ENCODE measurements at places on chromosomes 16 and 17.

DNA sequence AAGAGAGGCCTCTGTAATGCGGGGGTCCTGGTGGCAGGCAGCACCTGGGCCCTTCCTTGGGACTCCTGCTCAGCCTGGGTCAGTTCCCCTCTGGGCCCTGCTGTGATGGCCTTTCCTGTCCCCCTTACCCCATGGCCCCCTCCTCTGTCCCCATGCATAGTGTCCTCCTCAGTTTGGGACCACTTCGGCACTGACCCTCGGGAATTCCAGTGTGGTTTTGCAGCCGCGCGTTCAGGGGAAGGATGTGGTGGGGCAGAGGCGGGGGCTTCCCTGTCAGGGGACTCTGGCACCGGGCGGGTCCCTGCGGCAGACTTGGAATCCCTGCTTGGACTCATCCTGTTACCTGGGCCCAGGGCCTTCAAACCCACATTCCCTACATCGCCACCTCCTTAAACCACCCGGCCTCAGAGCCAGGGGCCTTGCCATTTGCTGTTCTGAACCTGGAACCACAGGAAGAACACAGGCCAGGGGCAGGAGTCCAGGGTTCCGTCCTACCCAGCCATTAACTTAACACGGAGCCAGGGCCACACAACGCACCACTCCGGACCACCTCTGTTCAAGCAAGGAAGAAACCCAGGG, 31.4 kb upstream of the EIF1 start:
- DNase-seq, result no peak

DNA sequence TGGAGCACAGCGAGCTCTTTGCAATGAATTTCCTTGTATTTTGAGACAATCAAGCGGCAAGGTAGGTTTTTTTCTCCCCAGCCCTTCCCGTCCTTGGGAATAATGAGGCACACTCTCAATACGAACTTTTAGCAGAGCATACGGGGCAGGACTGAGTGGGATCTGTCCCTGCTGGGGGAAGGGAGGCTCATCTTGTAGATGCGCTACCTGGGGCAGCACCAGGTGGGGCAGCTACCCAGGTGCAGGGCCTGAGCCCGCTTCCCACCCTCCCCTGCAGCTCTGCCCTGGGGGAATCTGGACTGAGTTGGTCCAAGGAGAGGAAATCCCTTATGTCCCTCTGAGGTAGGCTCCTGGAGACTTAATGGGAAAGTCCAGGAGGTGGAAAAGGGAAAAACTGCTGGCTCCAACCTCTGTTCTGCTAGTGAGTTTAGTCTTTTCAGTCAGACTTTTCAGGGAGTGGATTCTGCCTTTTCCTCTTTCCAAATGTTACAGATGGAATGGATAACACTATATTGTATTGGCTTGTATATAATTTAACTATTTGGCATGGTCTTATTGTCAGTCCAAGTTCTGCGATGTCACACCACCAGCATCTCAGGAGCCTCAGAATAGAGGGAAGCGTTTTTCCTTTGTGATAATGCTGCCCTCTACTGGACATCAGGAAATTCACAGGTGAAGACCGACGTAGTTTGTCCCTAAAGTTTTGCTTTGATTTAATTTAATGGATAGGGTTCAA, 9.6 kb upstream of the CES1 start:
- DNase-seq, result no peak

- no peak for DNase-seq
These were observed 25.2 kb upstream of the CRISPLD2 start for GRCh38 chr16:84794626-84795025.

- DNase-seq, result no peak
These were observed 610.7 kb downstream of the KCNJ2 start for GRCh38 chr17:70780031-70780430.

GRCh38 chr16:4393240-4393600, 21.6 kb downstream of the VASN start:
- no peak for DNase-seq

DNA sequence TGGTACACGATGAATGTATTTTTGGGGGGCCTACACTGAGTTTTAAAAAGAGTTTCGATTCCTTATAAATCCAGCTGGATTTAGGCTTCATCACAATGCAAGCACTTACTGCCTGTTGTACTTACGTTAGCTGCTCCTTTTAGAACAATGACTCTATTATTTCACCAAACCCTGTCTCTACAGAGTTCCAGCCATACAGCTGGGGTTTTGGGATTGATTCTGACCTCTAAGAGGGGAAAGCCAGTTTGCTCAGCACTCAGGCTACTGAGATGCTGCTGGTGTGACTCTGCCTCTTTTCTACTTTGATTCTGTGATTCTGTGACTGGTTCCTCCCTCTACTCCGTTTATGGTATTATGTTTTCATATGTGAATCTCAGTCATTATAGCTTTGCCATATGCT, 329.7 kb downstream of the ABCC12 start:
- DNase-seq, result no peak

DNA sequence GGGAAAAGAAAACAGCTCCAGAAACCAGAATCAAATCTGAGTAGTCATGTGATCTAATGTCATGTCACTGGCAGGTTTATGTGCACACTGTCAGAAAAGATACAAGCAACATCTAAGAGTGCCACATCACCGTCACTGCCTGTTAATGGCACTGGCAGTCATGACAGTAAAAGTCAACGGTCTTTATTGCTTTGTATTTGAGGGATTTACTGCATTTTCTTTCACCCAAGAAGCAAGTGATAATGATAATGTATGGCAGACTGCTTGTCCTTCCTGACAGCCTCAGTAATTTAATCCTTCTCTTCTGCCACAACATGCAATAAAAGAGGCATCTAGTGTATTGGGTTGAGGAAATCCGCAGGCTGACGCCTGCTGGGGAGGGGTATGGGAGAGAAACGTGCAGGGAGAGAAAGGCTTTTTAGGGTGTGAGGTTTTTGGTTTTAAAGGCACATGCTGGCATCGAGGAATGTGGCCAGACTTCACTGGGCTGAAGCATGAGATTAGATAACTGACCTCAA, 92.4 kb downstream of the RPGRIP1L start:
- DNase-seq, result no peak

GRCh38 chr16:69225121-69225520, 38.2 kb downstream of the SNTB2 start:
- no peak for DNase-seq

- DNase-seq, result no peak
These were observed 3.4 kb upstream of the NAT9 start for GRCh38 chr17:74779501-74779900.

DNA sequence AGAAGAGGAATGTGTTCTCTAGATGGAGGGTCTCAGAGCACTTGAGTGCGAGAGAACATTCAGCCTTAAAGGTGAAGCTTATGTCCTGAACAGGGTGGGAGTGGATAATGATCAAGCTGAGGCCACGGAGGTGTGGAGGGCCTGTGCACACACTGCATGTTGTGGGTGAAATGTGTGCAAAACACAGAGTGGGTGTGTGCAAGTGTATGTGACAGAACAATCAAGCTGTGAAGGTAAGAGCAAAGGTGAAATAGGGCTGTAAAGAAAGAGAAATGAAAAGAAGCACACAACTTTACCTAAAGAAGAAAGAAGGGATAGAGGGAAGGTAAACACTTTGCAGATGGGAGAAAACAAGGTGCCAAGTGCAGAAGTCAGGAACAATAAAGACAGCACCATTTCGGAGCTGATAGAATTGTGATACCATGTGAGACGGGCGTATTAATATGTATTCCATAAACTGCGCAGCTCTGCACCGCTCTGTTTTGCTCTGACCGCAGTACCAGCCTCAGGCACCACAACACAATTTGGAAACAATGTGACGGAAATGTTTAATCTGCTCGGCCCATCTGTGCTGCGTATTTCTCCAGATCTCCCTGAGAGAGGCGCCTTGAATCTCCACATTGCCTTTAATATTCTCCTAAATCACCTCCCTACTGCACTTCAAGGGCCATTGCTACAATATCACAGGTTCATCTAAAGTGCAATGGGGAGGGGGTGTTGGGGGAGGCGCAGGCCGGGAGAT, 40.6 kb downstream of the SNX11 start:
- no peak for DNase-seq

GRCh38 chr17:142876-143784, 5.8 kb downstream of the SCGB1C2 start:
- DNase-seq, result no peak

- no peak for DNase-seq
These were observed 3.2 kb downstream of the NDE1 start for GRCh38 chr16:15653227-15653626.

GRCh38 chr16:87414251-87414680, 22.1 kb downstream of the MAP1LC3B start:
- DNase-seq, result no peak

DNA sequence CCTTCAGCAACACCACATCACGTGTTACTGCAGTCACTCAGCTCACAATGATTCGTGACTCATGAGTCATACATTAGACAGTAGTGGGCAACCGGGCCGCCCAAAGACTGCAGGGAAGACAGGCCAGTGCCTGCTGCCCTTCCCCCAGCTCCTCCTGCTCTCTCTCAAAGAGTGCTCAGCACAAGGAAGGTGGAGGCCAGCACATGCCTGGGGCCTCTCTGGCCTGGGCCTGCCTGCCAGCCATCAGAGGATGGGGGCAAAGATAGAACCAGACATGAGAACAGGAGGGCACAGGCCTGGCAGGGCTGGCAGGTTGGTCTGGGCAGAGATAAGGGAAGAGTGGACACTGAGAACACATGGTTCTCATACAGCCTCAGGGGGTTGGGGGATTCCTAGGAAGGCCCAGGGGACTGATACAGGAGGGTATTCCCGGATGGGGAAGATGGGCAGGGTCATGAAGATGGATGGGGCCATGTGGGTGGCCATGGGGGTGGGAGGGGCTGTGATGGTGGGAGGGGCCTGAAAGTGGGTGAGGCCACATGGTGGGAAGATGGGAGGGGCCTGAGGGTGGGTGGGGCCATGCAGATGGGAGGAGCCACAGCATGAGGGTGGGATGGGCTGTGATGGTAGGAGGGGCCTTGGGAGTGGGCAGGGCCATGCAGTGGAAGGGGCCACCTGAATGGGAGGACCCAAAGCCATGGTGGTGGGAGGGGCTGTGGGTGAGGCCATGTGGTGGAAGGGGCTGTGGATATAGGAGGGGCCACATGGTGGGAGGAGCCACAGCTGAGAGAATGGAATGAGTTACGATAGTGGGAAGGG, 29.0 kb downstream of the KATNB1 start:
- DNase-seq, result peak; percentile 18

DNA sequence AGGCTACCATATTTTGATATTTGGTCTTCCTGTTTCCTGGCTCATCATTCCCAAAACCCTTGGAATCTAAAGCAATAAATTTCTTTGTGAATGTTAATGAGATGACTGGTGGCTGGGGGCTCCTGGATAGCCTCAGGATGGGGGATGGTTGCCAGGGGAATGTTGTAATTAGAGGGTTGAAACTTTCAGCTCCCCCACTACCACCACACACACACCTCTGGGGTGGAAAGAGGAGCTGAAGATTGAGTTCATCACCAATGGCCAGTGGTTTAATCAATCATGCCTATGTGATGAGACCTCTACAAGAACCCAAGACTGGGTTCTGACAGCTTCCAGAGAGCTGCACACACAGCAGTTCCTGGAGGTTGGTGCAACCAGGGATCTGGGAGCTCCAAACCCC, 59.1 kb downstream of the HS3ST3A1 start:
- DNase-seq, result no peak

GRCh38 chr16:4140652-4141051, 24.4 kb upstream of the ADCY9 start:
- DNase-seq, result no peak

DNA sequence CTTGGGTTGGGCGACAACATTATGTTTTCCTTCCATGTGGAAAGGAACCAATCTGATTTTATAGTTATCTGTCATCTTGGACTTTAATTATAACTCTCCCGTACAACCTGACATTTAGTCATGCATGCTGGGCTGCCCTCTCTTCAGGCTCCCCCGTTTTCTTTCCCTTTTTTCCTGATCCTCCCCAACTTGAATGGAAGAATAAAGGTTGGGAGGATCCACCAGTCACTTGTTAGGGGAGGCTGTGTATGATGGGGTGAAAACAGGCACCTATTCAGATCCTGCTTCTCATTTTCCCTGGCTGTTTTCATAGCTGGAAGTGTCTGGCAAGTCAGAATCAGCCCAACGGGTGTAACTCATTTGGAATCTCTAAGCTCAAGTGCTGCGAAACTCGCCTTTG, 267.2 kb upstream of the SALL1 start:
- DNase-seq, result no peak

- DNase-seq, result peak; percentile 92
These were observed at the start of gene MAP3K3 for GRCh38 chr17:63621684-63622573. Gene MAP3K3 (plus strand): TSS chr17:63622417. CDS start chr17:63622760, 343 bp downstream.

GRCh38 chr17:33015716-33016346, 24.2 kb downstream of the SPACA3 start:
- DNase-seq, result no peak

GRCh38 chr17:32536736-32537643, 50.2 kb downstream of the CDK5R1 start:
- no peak for DNase-seq

DNA sequence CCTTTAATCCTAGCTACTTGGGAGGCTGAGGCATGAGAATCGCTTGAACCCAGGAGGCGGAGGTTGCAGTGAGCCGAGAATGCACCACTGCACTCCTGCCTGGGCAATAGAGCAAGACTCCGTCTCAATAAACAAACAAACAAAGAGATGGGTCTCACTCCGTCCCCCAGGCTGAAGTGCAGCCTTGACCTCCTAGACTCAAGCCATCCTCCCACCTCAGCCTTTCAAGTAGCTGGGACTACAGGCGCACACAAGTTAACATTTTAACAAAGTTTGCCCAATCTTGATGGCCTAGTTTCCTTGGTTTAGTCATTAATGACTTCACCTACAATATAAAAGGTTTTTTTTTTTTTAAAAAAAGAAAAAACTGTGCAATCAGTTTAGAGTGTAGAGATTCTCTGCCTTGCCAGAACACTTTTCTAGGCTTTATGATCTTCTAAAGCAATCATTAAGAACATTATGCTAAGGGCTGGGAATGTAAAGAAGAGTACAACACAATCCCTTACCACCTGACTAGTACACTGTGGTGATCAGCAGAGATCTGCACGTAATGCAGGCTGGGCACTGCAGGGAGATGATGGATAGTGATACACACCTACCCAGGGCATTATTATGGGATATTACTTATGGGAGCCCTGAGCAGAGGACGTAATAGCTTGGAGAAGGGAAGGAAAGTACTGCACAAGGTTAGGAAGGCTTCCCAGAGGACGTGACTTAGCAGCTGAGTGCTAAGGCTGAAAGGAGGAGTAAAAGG, 6.9 kb downstream of the GOT2 start:
- DNase-seq, result no peak

DNA sequence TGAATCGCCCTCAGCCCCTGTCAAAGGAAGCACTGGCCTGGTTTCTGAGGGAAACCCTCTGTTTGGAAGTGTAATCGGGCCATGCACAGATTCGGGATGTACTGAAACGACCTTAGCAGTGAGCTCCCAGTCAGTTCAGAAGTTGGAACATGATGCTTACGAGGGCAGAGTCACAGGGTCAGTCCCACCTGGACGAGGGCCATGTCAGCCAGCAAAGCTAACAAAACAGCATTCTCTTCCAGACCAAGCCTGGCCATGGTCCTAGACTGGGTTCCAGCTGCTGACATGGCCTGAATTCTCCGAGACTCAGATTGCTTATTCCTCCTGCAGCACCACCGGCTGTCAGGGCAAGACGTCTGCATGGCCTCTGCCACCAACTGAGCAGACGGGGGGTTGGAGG, 192.2 kb upstream of the WSCD1 start:
- DNase-seq, result no peak

GRCh38 chr17:15885770-15886169, 59.2 kb upstream of the ADORA2B start:
- DNase-seq, result no peak

GRCh38 chr17:9805769-9806168, 14.4 kb upstream of the DHRS7C start:
- no peak for DNase-seq

Data from stimulated activated CD4-positive, alpha-beta T cell treated with anti-CD3 and anti-CD28 coated beads, Interleukin-4, amount 100 ng/mL, for 48 hours (primary cell).